ENCODE measurements at places on chromosomes 13 and 19. TPM values are rescaled to one million over a fixed set of nuclear protein-coding genes. Genes with fewer than 3 reads are reported as not detected.

DNA sequence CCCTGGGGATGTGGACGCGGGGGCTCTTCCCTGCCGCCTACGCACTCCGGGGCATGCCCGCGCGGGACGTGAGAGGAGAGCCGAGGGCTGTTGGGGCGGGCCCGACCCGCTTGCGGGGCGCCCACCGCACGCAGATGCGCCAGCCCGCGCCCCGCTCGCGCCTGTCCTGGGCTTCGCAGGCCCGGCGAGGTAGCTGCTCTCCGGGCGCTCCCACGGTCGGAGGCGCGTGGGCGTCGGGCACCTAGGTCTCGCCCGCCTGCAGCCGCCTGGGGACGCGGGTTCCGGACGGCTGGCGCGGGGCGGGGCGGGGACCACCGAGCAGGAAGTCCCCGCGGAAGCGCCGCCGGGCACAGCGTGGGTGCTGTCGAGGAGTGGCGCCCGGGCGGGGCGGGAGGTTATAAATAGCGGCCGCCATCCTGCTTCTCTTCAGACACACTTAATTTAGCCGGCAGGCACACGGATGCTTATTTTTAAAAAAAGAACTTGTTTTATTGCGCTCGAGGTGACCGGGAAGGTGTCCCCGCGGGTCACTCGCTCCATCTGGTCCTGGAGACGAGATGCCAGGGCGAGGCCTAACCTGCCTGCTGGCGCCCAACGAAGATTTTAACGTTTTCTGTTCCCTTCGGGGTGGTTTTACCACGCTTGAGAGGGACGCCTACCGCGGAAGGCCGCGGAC, 561 bp upstream of the GJA3 start:
- peak; percentile 45 for DNase-seq

- no peak for DNase-seq
These were observed 768.6 kb downstream of the UQCRFS1 start for GRCh38 chr19:28444362-28444761.

DNA sequence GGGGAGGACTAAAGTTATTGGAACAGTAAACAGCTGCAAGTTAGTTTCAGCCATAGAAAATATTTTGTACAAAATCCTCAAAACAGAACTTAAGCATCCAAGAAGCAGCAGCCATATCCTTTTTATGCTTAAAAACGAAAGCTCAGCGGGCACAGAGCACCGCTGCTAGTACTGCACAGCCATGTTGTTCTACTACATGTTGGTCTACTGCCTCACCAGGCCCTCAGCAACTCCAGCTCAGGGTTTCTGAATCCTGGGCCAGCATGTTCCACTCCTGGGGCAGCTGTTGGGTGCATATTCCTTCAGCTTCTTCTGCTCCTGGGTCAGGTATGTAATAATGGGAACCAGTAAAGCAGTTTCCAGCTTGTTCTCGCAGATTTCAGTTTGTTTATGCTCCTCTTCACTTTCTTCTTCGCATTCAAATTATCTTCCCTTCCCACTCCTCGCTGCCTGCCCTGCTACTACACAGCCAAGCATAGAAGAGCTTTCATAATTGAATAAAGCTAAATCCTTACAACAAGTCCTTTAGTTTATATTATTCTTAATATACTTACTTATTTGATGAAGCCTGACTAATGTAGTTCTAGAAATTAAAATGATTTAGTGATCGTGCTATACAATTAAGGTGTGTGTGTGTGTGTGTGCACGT, 820.5 kb upstream of the ATXN8OS start:
- DNase-seq, result no peak

DNA sequence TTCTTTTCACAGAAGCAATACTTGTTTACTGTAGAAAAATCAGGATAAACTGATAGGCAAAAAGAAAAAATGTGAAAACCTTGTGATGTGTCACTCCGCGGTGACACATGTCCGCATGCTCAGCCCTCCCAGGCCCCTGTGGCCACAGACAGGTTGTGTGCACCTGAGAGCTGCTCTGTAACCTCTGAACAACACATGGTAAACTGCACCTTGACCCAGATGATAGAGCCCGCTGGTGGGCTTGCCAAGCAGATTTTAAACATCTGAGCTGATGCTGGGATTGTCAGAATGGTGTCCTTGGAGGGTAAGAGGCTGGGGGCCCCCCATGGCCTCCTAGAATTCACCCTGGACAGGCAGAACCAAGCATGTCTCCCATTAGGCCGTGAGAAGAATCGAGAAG, 33.8 kb downstream of the DHRS12 start:
- no peak for DNase-seq

DNA sequence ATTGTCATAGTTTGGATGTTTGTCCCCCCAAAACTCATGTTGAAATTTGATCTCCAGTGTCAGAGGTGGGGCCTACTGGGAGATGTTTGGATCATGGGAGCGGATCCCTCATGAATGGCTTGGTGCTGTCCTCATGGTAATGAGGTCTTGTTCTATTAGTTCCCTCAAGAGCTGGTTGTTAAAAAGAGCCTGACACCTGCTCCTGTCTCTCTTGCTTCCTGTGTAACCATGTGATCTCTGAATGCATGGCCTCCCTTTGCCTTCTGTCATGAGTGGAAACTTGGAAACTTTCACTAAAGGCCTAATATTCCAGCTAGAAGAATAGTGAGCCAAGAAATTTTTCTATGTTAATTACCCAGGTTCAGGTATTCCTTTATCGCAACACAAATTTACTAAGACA, 311.4 kb upstream of the ATXN8OS start:
- no peak for DNase-seq

DNA sequence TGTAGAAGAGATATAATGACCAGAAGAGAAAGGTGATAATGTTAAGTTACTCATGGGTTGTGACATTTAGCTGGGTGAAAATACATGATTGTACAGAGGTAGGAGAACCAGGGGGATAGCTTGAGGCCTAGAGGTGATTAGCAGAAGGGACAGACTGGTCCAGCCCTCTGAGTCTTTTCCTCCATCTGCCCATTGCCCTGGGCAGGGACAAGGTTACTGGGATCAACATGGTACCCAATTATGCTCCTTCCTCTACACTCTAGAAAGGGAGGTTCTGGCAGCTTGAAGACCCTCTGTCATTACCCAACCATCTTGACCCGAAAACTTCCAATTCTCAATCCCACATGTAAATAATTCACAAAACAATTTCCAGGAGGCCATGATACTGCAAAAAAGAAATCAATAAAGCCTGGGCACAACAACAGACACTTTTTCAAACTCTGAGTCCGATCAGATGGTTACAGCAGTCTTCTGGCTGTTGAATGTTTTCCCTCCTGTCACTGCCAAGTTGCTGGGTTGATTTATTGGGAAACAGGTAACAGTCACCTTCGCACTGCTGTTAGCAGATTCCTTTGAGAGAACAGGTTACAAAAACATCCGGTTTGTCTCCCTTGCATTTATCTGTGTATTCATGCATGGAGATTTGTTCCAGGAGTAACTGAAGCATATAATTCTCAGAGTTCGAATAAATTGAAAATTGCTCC, 239.1 kb upstream of the HTR2A start:
- DNase-seq, result no peak

GRCh38 chr13:40568246-40569023, 98.0 kb downstream of the FOXO1 start:
- DNase-seq, result no peak

- peak; percentile 96 for DNase-seq
These were observed at the start of gene ZNF841 for GRCh38 chr19:52095172-52096014. Gene ZNF841 (minus strand): TSS chr19:52095765. CDS start chr19:52084801, 10,964 bp downstream.

- no peak for DNase-seq
These were observed 12.0 kb downstream of the DOT1L start for GRCh38 chr19:2175742-2176141.

- no peak for DNase-seq
These were observed 24.5 kb upstream of the ZNF83 start for GRCh38 chr19:52662631-52663030.

DNA sequence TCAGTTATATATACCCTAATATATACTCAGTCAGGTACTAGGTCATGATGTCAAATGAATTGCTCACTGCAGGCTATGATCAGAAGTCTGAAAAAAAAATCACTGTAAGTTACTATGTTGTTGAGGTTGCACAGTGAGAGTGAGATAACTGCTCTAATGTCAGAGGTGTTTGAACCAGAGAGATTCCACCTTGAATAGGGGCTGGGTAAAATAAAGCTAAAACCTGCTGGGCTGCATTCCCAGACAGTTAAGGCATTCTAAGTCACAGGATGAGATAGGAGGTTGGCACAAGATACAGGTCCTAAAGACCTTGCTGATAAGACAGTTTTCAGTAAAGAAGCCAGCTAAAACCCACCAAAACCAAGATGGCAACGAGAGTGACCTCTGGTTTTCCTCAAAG, 10.2 kb downstream of the EPSTI1 start:
- no peak for DNase-seq

DNA sequence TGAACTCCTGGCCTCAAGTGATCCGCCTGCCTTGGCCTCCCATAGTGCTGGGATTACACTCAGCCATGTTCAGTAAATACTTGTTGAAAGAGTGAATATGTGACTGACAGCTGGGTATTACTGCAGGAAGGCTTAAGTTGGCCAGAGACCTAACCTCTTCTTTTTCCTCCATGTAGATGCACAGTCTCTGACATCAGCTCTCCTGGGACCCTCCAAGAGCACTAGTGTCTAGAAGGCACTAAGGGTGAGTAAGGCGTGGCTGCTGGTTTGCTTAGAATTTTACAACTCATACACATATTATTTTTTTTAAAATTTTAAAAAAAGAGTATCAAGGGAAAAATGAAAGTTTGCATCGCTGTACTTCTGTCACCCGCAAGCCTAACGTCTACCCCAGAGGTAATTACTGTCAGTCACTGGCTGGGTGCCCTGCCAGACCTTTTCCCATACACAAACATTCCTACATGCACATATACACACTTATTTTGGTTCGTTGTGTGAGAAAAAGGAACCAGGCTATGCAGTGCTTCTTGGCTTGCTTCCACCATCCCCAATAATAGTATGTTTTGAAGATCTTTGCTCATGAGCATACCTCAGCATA, 122.0 kb downstream of the SIPA1L3 start:
- no peak for DNase-seq

DNA sequence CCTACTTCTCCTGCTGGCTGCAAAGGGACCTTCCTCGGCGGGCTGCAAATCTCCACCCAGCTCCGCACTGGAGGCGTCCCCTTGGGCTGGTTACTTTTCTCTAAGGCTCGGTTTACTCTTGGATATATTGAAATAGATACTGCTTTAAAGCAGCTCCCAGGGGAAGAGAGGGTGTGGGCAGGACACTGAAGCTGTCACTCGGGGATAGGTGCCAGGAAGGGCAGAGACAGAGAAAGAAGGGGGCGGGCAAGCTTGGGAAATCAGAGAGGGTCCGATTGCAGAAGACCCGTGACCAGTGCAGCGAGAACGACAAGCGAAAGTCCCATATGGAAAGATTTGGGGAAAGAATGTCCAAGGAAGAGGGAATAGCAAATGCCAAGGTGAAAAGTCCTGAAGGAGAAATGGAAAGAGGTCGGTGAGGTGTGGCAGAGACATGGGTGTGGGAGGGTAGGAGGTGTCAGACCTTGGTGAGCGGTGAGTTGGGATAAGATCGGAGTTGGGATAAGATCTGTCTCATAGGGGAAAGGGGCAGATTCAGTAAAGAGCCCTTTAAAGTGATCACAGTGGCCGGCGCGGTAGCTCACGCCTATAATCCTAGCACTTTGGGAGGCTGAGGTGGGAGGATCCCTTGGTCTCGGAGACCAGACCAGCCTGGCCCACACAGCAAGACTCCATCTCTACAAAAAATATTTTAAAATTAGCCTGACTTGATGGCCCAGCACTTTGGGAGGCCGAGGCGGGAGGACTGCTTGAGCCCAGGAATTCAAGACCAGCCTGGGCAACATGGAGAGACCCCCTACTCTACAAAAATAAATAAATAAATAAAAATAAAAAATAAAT, 618 bp downstream of the THSD8 start:
- DNase-seq, result peak; percentile 33

GRCh38 chr13:112172017-112172416, 105.1 kb downstream of the SOX1 start:
- DNase-seq, result no peak

DNA sequence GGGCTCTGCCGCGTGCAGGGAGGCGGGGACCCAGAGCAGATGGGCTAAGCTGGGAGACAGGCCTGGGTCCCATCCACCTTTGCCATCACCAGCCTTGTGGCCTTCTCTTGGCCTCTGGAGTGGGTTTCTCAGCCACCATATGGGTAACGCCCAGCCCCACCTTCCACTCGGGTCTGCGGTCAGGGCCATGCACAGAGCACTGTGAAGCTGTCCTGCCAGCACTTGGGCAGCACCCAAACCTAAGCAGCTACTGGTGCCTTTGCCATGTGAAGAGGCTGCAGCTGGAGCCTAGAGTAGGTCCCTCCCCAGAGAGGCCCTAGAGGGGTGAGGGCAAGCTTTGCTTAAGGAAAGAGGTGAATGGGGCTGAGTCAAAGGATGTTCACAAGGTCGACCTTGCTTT, 24.1 kb upstream of the NPAS1 start:
- DNase-seq, result no peak

DNA sequence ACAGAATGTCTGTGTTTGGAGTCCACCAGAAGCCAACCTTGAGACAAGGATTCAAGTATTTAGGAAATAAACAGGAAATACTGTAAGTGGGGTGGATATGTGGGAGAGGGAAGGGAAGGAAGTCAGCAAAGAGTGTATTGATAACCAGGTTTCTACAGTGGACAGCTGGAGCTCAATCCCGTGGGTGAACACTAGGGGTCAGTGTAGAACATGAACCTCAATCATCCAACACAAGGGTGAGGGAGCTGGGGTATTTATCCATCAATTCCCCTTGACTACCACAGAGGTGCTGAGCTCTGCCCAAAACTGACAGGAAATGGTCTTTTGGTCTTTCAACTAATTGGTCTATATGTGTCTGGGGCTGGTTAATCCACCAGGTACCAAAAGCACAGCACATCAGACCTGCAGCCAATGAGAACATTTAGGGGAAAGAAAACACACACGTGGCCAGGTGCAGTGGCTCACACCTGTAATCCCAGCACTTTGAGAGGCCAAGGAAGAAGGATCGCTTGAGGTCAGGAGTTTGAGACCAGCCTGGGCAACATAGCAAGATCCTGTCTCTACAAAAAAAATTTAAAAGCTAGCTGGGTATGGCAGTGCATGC, 5.6 kb upstream of the SYDE1 start:
- no peak for DNase-seq

Gene THSD8
- 1.8 TPM for total RNA-seq

Gene ERCC2
- 12.7 TPM for total RNA-seq

Gene C5AR2
- 0.81 TPM for total RNA-seq

Gene ZNF793
- 6.3 TPM for total RNA-seq
